ENCODE measurements at places on chromosomes 11 and 22.
A peak's percentile ranks its signal among the peaks of the same experiment; 100 is the strongest.

DNA sequence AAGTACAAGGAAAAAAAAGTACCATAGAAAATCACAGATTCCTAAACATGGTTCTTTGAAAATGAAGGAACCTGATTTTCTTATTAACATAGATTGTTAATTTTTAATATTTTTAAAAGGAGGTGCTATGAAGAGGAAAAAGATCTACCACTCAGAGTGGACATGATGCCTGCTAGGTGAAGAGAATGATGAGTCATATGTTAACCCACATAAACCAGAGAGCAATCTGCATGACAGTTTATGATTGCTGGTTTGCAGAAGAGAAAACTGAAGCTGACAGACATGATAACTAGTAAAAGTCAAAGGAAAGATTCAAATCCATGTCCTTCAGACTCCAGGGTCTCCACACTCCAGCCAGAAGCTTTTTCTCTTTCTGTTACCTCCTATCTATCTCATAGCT, 1231.7 kb downstream of the LRRC4C start:
- no peak for DNase-seq

GRCh38 chr11:64152841-64153691, 12.8 kb downstream of the MACROD1 start:
- DNase-seq: peak; percentile 75

DNA sequence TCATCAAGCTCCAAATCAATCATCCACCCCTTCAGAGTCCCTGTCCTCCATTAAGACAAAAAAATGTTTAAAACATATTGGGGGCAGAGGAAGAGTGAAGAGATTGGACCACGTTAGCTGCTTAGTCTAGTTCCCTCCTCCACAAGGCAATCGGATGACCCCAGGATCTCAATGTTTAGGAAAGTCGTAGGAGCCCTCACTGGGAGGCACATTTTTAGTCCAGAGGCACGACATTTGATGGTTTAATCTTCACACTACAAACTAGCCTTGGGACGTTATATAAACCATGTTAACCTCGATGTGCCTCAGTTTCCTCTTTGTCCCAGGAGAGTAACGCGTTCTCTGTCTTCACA, 588 bp upstream of the FAT3 start:
- DNase-seq: no peak

DNA sequence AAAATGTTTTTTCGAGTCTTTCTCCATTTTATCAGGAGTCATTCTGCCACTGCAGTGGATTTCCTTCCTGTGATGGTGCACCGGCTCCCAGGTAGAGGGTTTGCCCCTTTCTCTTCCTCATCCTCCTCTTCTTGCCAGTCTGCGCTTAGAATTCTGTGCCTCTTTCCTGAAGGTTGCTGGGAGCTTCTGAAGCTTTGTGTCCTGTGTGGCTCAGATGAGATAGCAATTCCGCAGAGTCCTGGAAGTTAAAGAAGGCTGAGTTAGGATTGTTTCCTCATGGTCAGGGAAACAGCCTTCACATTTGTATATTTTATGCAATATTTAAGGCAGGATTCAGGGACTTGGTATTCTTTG, 264 bp downstream of the BCO2 start:
- no peak for DNase-seq

DNA sequence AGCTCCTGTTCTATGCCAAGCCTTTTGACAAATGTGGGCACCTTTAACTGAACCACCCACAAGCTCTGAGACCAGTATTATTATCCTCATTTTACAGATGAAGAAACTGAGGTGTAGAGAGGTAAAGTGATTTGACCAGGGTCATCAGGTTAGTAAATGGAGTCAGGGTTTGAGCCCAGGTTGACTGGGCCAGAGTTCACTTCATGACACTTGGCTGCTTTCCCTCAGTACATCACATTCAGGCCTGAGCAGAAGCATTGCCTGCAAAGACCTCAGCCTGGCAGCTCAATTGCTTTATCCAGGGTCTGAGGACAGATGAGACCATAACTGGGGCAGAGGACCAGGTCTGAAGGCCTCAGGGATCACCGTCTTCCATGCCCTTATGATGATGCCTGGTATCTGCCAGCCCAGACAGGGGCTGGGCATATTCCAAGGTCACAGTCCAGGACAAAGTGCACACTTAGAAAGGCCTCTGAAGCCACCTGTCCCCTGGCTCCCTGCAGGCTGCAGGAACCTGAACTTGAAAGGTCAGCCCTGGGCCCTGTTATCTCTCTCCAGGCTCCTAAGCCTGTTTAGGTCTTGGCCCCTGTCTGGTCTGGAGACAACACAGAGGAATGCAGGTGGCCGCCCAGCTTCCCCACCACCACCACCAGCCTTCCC, 32.0 kb downstream of the POU2AF3 start:
- DNase-seq: no peak

DNA sequence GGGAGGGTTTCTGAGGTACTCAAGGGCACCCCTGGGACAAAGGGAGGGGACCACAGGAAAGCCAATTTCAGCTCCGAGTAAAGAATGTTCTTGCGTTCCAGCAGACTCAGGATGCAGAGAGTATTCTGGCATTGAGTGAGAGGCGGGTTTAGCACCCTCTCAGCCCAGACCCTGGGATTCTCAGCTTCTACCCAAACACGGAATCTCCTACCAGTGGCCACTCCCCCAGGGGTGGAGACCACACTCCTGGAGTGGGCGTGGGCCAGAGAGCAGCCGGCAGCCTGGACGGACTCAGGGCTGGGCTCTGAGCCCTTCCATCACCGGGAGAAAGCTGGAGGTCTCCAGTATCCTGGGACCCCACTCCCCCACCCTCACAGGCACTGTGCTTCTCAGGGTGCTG, 26.1 kb upstream of the TTLL12 start:
- DNase-seq: peak; percentile 19

DNA sequence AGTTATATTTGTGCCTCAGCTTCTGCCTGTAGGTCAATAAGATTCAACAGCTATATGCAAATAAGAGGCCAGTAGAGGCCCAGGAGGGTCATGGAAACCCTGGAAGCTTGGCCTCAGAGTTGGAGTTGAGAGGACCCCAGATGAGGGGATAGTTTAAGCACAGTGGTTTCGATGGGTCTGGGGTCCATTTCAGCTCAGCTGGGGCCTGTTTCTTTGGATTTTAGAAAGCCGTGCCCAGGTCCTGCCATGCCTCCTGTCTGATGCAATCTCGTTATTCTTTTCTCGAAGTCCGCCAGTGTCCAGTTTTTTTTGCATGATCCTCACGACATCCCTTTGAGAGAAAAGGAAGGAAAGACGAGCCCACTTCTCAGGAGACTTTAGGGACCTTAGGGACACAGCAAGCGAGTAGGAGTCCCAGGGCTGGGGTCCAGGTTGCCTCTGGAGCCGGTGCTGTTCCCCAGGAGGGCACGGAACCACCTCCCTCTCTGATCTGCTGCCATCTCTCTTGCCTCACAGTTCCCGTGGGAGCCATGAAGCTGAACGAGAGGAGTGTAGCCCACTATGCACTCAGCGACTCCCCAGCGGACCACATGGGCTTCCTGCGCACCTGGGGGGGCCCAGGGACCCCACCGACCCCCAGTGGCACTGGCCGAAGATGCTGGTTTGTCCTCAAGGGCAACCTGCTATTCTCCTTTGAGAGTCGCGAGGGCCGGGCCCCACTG, 2.6 kb upstream of the SMDT1 start:
- no peak for DNase-seq

DNA sequence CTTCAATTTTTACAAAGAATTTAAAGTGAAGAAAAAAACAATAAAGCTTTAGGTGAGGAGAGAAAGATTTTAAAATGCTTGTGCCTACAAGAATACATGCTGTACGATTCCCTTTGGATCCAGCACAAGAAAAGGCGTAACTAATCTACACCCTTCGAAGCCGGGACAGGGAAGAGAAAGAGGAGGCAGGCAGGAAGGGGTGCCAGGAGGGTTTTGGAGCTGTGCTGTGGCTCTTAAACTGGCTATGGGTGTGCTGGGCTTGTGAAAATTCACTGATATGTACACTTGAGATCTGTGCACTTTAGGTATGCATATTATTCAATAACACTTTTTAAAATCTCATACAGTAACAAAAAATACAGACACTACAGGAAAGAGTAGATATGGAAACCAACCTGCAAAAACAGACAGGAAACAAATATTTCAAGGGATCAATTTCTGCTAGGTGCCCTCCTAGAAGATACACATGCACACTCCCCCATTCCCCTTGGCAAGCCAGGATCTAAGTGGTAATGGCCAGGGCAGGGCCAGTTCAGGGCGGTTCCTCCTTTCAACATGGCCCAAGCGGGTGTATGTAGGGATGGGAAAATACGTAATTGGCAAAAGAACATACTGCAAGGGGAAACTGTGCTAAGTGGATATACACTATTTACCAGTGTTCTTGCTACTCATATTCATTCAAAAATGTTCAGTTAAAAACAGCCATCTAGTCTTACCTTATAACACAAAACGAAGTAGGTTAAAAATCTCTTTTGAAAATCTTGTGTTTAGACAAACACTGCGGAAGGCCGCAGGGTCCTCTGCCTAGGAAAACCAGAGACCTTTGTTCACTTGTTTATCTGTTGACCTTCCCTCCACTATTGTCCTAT, 54.2 kb downstream of the PACSIN2 start:
- no peak for DNase-seq

DNA sequence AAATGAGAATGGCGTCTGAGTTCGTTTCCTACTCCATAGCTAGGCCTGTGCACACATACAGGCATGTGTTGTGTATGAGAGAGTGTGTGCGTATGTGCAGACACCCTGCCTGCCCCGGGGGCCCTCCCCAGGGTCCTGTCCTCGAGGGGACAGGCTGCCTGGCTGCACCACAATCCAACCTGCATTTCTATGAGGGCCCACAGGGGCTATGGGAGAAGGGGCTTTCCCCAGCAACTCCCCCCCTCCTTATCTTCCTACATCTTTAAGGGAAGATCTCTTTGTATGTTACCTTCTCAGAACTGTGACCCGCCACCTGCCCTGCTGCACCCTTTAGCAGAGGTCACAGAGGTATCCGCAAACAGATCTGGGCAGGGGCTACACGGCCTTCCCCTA, 14.9 kb downstream of the ADORA2A start:
- DNase-seq: no peak

Measured in adipocyte (in vitro differentiated cells).